ENCODE measurements at places on chromosomes 13 and 19.

DNA sequence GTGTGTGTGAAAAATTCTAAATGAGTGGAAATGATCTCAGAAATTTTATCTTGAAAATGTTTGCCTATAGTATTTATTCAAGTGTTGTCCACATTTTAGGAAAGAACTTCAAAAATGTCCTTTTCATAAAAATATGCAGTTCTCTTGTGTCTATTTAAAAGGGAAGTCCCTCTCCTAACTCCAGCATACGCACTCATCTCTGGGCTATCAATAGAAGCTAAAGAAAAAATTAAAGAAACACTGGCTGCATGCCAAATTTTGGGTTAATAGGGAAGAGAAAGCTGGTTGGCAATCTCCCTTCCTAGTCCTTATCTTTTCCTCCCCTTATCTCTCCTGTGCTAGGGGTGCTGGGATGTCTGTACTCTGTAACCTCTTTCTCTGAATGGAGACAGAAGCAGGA lies 313.3 kb downstream of the ENOX1 start:
- no peak for DNase-seq

DNA sequence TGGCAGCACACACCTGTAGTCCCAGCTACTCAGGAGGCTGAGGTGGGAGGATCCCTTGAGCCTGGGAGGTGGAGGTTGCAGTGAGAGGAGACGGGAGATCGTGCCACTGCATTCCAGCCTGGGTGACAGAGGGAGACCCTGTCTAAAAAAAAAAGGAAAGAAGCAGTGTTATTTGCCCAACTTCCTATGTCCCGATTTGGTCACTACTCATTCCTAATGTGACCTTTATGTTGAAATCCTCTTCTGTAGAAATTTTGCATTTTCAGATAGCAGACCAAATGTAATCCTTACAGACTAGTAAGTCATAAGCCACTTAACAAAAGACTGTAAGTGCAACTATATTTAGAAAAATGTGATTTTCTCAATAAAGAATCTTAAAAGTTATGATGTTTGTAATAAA lies 18.2 kb upstream of the STK24 start:
- DNase-seq, result no peak

DNA sequence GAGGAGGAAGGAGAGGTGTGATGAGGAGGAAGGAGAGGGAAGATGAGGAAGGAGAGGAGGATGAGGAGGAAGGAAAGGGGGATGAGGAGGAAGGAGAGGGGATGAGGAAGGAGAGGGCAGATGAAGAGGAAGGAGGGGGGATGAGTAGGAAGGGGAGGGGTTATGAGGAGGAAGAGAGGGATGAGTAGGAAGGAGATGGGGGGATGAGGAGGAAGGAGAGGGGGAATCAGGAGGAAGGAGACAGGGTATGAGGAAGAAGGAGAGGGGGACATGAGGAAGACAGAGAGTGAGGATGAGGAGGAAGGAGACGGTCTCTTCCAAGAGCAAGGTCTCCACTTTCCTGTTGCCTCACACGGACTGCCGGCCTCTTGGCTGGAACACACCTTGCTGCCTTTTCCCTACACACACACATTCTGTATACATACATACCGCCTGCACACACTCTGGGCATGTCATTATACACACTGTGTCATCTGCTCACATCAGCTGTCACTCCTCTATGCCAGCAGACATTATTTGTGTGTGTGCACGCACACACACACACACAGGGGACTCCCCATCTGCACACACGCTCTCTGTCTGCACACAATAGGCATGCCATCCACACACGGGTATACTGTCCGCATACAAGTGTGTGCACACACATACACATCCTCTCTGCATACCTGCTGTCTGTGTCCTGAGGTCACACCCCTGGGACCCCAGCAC lies 11.1 kb upstream of the VSTM2B start:
- DNase-seq, result no peak

GRCh38 chr13:28685892-28686291 lies 27.0 kb downstream of the POMP start:
- no peak for DNase-seq

GRCh38 chr19:43476606-43477005 lies 11.2 kb upstream of the LYPD3 start:
- DNase-seq, result no peak
